Memory B cell (primary cell): ENCODE measurements at places on chromosomes 6 and 20.

GRCh38 chr6:97917369-97917768 lies 634.4 kb upstream of the MMS22L start:
- no peaks in the 10 kb centered on the region for H3K36me3 ChIP-seq
- no peak overlapping the region for H3K4me3 ChIP-seq
- no peak for DNase-seq
- H3K27ac ChIP-seq, result no peak overlapping the region
- H3K4me1 ChIP-seq, result no peaks in the 10 kb centered on the region
- no peaks in the 10 kb centered on the region for H3K27me3 ChIP-seq

DNA sequence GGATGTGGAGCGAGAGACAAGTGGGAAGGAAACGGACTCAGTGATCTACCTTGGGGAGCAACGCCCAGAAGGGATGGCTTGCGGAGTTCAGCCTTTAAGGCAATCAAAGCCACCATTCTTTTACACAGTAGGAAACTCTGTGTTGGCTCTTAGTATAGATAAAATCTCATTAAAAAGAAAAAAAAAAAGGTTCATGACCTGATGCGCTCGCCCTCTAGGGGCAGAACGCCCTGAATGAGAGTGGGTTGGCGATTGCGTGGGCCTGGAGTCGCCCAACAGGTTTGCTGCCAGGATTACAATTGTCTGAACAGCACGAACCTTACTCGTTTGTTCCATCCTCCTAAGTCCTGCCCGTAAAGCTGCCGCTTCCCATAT lies 1.2 kb downstream of the TPD52L1 start:
- H3K27me3 ChIP-seq, result peaks cover 11% of the 10 kb centered on the region
- peak overlapping the region; percentile 66 for H3K4me3 ChIP-seq
- no peaks in the 10 kb centered on the region for H3K36me3 ChIP-seq
- H3K4me1 ChIP-seq, result peaks cover 4% of the 10 kb centered on the region

DNA sequence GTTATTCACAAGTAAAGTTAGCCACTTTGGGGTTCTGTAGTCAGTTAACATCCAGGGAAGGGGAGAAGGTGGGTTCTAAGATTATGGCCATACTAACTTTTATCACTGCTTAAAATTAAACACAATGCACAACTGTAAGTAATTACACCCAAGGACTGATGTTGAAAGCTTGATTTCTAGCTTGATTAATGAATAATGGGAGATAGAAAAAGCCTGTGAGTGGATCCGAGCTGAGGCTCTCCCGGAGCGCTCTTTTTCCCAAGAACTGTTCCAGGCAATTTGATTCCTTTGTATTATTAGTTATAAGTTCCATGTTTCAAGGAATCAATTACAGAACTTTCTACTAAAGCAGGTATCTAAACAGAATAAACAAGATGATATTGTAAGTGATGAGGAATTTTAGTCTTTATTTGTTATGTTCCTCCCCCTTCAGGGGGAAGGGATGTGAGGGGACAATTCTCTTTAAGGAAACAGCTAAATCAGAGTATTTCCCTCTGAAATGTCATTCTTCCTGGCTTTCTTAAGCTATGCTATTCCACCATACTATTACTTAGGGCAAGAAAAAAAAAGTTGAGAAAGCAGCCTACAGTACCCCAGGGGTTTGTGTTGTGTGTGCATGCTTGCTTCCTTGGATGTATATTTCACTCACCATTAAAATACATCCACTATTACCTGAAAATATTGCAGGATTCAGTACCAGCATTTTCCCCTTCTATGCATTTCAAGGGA lies 3.8 kb downstream of the TSHZ2 start:
- H3K4me3 ChIP-seq, result no peak overlapping the region
- peaks cover 2% of the 10 kb centered on the region for H3K36me3 ChIP-seq
- H3K27ac ChIP-seq, result peak overlapping the region; percentile 2

GRCh38 chr6:6783721-6784120 lies 195.2 kb downstream of the LY86 start:
- H3K36me3 ChIP-seq, result no peaks in the 10 kb centered on the region
- H3K4me1 ChIP-seq, result no peaks in the 10 kb centered on the region
- no peak for DNase-seq
- no peak overlapping the region for H3K27ac ChIP-seq

GRCh38 chr6:148971031-148971927 lies 224.4 kb downstream of the UST start:
- H3K27me3 ChIP-seq, result no peaks in the 10 kb centered on the region
- no peak for DNase-seq

GRCh38 chr6:18186540-18187250 lies 31.5 kb downstream of the KDM1B start:
- DNase-seq, result no peak
- peaks cover 6% of the 10 kb centered on the region for H3K4me1 ChIP-seq
- no peak overlapping the region for H3K27ac ChIP-seq
- H3K36me3 ChIP-seq, result peaks cover 41% of the 10 kb centered on the region

GRCh38 chr6:31607317-31607716 lies 7.7 kb upstream of the AIF1 start:
- no peaks in the 10 kb centered on the region for H3K4me1 ChIP-seq
- H3K27me3 ChIP-seq, result no peaks in the 10 kb centered on the region
- H3K4me3 ChIP-seq, result no peak overlapping the region
- DNase-seq, result no peak

- H3K27me3 ChIP-seq, result peaks cover 1% of the 10 kb centered on the region
- no peaks in the 10 kb centered on the region for H3K4me1 ChIP-seq
- H3K27ac ChIP-seq, result no peak overlapping the region
- no peak for DNase-seq
Observed at GRCh38 chr6:153045271-153045670, 42.8 kb upstream of the MTRF1L start.

DNA sequence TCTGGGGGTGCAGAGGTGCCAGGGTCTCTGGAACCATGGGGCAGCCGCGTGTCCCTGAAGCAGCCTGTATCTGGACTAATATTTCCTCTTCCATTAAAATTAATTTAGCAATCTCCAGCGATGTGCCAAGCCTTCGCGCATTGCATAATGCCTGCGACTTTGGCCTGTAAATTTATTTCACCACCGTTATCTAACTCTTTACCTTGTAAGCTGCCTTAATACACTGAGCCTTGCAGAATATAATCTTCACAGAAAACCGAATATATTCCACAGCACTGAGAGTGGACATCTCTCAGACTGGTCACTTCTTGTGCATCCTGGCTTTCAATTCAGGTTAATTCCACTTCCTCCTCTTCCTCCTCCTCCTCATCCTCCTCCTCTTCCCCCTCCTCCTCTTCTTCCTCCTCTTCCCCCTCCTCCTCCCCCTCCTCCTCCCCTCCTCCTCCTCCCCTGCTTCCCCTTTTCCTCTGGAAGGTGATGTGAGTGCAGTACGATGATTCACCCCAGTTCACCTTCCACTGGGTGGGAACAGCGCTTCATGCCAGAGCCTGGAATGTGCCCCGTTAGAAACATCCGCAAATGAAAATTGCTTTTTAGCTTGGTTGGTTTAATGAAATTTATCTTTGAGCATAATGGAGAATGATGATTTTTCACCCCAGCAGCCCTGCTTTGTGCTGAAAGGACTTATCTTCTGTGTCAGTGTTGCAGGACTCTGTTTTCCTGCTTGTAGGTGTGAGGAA lies 101.4 kb downstream of the CDH4 start:
- H3K36me3 ChIP-seq, result no peaks in the 10 kb centered on the region
- H3K4me3 ChIP-seq, result no peak overlapping the region
- no peaks in the 10 kb centered on the region for H3K4me1 ChIP-seq
- H3K27ac ChIP-seq, result no peak overlapping the region

DNA sequence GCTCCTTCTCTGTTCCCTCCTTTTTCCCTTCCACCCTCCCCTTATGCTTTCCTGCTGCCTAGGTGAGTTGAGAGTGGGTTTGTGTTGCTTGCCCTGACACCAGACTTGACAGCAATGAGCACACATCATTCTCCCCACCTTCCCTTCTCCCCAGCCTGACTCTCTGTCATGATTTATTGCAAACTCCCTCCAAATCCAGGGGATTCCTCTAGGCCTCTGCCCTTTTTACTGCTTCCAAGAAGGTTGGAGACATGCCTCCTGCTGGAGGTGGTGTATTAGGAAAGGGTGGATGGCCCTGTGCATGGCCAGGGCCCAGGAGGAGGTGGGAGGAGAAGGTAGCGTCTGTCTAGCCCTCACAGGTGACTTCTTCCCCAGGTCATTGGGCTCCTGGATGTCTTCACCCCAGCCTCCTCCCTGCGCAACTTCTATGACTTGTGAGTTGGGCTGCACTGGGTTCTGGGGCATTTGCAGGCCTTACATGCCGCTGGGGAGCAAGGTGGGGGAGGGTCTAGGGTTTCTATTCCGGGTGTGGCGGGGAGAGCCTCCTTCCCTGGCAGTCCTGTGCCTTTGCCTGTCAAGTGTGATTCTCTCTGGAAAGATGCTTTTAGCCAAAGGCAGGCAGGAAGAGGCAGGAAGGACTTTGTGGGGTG lies 2.1 kb downstream of the MAPK13 start:
- peak overlapping the region; percentile 2 for H3K27ac ChIP-seq
- DNase-seq, result no peak
- peaks cover 20% of the 10 kb centered on the region for H3K36me3 ChIP-seq
- H3K4me1 ChIP-seq, result peaks cover 43% of the 10 kb centered on the region

DNA sequence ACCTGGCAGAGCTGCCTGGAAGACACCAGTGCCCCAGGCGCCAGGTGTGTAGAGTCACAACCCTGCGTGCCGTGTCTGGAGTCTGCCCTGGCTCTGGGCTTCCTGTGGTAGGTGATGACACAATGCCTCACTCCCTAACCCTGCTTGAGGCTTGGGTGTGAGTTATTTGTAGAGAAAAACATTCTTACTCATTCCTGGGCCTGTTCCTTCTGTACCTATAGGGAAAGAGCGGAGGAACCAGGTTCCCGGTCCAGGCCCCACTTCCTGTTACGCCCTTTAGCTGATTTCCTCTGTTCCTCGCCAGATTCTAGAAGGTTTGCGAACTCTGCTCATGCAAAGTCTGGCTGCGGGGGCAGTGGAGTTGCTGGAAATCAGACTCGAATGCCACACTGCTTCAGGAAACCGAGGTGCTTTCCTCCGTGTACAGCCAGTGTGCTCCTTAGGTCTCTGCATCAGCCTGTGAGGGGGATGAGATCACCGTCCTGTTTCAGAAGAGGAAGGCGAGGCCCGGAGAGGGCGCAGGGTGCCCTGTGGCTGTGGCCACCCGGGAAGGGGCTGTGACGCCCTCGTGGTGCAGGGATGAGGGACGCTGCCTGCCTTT lies 67.1 kb upstream of the DUSP22 start:
- no peaks in the 10 kb centered on the region for H3K36me3 ChIP-seq
- peak overlapping the region; percentile 64 for H3K4me3 ChIP-seq
- peaks cover 30% of the 10 kb centered on the region for H3K4me1 ChIP-seq
- H3K27ac ChIP-seq, result no peak overlapping the region

- no peak overlapping the region for H3K27ac ChIP-seq
- H3K27me3 ChIP-seq, result no peaks in the 10 kb centered on the region
Observed at GRCh38 chr20:34883087-34883688, 6.8 kb downstream of the ACSS2 start.

DNA sequence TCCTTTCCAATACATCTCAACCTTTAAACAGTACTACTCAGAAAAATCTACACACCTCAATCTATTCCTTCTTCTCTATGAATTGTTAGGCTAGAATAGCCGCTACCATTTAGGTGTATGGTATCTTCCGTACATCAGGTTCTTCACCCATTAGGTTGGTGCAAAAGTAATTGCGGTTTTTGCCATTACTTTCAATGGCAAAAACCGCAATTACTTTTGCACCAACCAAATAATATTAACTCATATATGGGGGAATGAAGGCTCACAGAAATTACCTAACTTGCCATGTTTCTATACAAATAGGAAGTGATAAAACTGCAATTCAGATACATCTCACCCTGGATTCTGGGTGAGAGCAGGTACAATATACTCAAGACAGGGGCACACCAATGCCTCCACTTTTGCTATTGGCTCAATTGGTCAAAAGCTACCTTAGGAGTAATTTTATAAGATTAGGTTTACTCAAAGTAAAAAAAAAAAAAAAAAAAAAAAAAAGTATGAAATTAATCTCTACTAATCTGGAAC lies 37.7 kb upstream of the ARHGAP18 start:
- peak overlapping the region; percentile 89 for H3K27ac ChIP-seq
- H3K4me3 ChIP-seq, result no peak overlapping the region
- peaks cover 24% of the 10 kb centered on the region for H3K4me1 ChIP-seq
- DNase-seq, result no peak

DNA sequence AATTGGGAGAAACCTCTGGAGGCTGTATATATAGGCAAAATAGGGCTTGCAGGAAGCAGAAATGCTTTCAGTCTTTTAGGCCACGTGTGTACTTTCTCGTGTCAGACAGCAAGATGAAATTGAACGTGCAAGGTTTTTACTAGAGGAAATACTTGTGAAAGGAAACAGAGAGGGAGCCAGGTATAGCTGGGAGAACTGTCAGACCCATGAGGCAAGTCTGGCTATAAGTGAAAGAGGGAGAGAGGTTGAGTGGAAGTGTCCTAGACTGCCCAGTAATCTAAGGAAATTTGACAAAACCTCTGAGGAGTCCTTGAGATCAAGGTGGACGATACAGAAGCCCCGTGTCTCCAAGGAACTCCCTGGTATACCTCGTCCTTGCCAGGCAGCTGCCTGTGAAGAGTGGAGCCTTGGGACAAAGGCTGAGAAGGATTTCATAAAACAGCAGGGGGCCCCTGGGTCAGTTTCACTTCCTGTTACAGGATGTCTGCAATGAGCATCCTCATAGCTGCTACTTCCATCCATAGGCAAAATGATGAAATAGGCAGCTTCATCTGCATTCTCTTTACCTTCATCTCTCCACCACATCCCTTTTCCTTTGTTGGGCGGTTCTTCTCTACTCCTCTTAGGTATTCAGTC lies 114.4 kb upstream of the MAP3K7 start:
- H3K27me3 ChIP-seq, result no peaks in the 10 kb centered on the region
- H3K4me1 ChIP-seq, result no peaks in the 10 kb centered on the region
- H3K36me3 ChIP-seq, result no peaks in the 10 kb centered on the region
- H3K4me3 ChIP-seq, result no peak overlapping the region

DNA sequence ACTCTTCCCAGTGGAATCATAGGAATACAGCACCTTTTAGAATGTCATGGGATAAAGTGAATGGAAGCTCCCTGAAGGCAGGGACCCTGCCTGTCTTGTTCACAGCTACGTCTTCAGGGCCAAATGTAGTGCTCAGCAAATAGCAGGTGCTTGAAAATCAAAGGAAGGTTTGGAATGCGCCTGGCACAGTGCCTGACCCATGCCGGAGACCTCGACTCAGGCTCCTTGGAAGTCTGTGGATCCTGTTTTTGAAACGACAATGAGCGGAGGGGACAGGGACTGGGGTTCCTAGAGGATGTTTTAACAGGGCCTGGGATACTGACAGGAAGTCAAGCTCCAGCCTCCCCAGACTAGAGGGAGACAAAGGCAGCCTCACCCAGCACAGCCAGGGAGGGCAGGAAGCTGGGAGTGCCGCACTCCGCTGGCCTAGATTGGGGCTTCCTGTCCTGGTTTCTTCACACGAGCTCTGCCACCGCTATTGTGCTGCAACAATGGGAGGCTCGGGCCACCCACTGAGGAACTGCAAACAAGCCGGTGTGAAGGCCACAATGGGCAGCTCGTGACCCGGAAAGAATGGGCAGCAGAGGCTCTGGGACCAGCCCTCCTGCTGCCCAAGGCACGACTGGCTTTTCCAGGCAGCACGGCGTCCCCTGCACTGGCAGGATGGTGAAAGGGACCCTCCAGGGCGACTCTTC lies 76.7 kb downstream of the PREX1 start:
- no peak for DNase-seq
- peaks cover 65% of the 10 kb centered on the region for H3K4me1 ChIP-seq
- peak overlapping the region; percentile 78 for H3K4me3 ChIP-seq
- H3K27ac ChIP-seq, result peak overlapping the region; percentile 89
